HFF-Myc (cell line): ENCODE measurements at places on chromosomes 12 and 14.
A peak's percentile ranks its signal among the peaks of the same experiment; 100 is the strongest.

- DNase-seq: peak; percentile 69
Measured at GRCh38 chr12:95412482-95413311, 61.3 kb upstream of the METAP2 start.

DNA sequence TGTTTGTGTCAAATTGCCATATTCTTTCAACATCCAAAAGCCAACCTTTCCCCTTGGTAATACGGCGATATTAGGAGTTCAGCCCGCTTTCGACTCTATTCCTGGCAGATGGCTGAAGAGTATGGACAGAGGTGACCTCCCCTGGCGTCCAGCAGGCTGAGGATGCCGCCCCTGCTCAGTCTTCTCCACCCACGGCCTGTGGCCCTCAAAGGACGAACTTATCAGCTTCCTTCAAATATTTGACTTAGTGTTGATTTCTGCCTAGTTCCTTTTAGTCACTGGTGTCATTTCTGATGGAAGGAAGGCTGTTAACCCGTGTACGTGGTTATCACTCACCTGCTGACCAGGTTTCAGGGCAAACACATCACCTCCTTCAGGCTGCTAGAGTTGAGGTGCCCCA is 65.0 kb downstream of the TESC start:
- no peak for DNase-seq

DNA sequence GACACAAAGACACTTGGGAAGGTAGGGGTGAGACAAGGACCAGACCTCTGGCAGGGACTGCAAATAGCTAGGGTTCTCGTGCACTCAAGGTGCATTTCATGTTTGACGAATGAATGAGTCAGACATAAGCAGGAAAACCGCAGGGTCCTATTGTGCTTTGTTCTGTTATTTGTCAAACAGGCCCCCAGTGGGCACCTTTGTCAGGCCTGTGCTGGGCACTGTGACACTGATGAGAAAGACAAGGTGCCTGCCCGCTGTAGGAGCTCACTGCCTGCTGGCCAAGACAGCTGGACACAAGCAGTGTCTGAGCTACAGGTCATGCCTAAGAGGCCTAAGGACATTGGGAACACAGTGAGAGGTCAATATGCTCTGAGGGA is 2.3 kb downstream of the OTUB2 start:
- DNase-seq: no peak

DNA sequence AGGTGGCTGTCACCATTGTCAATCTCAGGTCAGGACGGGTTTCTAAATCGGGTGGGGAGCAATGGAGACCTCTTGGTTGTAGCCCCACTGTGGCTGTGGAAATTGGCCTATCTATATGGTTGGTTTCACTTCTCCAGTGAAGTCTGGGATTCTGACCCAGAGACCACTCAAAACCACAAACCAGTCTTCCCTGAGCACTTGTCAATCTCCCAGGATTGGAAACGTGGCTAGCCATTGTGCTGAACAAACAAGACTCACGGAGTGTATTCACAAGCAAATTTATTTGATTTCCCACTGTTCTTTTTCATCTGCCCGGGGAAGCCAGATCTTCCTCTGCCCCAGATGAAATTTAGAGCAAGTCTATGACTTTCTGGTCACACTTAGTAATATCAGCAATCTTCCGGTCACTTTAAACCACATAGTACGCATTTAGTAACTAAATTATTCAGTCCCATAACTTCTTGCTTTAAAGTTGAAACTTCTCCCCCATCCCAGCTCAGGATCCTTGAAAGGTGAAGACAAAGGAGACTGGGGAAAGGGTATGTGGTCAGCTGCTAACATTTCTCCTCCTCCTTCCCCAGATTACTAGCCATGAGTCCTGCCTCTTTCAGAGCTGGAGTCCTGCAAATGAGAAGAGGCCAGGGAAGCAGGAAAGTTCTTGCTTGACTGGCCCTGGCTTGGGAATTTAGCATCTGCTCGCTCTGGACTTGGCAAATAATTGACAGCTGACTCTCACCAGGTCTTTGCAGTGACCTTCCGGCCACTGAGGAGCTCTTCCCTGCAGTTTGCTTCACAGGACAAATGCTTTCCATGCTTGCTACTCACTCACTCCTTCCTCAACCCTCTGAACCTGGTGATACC is 123.2 kb upstream of the MAX start:
- no peak for DNase-seq

GRCh38 chr14:105489542-105490266 is 1.3 kb upstream of the TEDC1 start:
- peak; percentile 72 for DNase-seq

DNA sequence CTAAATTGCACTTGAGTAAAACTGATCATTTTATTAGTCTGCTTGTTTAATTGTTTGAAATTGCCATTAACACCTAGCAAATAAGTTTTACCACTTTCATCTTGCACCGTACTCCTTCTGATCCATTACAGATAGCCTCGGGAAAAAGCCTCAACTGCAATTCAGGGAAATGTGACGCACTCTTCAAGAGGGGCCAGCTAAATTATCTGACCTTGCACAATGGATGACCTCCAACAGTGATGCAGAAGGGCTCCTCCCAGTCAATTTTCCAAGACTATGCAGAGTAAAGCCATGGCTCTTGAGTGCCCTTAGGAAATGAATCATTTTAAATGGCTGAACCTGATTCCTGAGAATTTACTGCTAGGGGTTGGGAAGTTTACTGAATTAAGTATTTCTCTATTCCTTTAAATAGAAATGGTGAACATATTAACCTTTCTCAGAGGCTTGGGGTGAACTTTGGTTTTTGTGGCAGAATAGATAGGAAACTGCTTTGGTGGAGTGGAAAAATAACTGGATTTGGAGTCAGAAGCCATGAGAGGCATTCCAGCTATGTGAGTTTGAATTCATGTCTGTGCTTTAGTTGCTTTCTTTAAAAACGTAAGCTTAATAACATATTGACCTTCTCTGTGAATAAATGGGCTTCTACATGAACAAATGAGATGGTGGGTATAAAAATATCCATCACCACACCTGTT is 64.8 kb upstream of the OVCH1 start:
- peak; percentile 31 for DNase-seq

GRCh38 chr12:6606331-6607131 is 648 bp downstream of the CHD4 start:
- DNase-seq: no peak

DNA sequence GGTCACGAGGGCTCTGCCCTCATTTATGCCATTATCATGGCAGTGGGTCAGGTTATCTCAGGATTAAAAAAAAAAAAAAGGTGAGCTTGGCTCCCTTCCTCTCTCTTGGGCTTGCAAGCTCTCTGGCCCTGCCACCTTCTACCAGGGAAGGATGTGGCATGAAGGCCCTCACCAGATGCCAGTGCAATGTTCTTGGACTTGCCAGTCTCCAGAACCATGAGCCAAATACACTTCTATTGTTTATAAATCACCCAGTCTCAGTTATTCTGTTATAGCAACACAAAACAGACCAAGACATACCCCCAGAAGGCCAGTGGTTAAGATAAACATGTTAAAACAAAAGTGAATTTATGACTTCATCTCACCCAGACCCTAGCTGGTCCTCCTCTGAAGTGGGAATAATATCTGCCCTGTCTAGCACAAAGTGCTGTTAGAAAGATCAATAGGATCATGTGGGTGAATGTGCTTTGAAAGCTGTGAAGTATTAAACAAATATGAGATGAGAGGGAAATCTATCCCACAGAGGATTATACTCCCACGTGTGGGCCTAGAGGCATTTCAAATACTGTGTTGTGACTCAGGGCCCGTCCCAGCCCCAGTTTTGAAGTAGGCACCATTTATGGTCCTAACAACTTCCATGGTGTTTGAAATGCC is 88.6 kb downstream of the NINJ2 start:
- no peak for DNase-seq

GRCh38 chr14:89344920-89345254 is 72.1 kb downstream of the FOXN3 start:
- DNase-seq: no peak

- DNase-seq: no peak
Measured at GRCh38 chr14:37081218-37081617, 91.2 kb downstream of the SLC25A21 start.

- DNase-seq: no peak
Measured at GRCh38 chr14:56813143-56813551, 2.9 kb upstream of the OTX2 start.

- no peak for DNase-seq
Measured at GRCh38 chr14:20706657-20707355, 18.2 kb downstream of the ANG start.

DNA sequence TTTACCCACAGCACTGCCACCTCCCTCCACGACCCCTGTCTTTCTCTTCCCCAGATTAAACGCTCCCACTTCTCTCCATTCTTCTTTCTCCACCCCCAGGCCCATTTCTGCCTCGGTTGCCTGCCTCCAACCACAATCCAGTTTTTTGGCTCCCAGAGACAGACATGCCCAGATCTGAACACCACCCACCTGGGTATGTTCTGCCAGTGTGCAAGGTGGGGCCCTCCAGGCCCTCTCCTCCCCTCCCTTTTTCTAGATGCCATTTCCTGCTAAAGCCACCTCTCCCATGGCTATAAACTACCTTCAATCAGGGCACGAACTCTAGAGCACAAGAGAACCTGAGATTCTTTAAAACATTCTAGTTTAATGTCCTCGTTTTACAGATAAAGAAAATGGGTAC is 63.3 kb downstream of the IRF2BPL start:
- no peak for DNase-seq

DNA sequence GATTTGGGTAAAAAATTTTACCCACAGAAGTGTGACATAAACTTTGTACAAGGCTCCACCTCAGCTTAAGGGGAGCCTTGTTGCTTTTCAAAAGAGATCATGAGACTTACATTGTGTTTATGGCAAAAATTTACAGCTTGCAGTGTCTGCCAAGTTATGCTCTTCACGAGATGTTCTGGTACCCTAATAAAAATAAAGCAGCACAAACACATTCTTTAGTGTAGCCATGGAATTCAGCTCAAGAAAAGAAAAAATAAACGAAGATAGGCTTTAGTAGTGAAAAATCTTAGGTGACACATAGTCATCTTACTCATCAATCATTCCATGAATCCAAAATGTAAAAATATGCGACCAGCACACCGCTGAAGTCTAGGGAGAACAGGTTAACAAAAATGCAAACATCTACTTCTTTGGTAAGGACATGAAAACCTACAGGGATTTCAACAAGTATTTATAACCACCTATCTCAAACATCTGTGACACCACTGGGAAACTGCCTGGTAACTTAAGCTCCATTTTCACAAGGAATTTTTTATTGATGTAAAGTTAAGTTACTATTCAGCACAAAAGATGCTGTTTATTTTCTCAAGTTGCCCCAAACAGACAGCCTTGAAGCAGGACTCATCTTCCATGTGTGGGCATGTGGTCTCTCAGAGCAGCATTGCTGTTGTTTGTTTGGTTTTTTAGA is 32.9 kb downstream of the DMAC2L start:
- no peak for DNase-seq

DNA sequence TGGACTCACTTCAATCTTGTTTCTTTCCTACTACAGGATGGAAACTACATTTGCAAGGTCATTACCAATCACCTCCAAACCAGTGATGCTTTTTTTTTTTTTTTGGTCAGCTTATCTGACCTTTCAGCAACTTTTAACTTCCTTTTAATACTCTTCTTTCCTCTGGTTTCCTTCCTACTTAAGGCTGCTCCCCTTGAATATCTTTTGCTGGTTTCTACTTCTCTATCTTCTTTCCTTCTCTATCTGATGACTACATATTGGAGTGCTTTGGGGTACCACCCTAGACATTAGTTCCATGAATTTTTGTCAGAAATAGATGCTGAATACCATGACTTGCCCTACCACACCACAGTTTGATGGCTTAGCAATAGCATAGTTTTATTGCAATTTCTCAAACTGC is 197.7 kb upstream of the DDHD1 start:
- no peak for DNase-seq

DNA sequence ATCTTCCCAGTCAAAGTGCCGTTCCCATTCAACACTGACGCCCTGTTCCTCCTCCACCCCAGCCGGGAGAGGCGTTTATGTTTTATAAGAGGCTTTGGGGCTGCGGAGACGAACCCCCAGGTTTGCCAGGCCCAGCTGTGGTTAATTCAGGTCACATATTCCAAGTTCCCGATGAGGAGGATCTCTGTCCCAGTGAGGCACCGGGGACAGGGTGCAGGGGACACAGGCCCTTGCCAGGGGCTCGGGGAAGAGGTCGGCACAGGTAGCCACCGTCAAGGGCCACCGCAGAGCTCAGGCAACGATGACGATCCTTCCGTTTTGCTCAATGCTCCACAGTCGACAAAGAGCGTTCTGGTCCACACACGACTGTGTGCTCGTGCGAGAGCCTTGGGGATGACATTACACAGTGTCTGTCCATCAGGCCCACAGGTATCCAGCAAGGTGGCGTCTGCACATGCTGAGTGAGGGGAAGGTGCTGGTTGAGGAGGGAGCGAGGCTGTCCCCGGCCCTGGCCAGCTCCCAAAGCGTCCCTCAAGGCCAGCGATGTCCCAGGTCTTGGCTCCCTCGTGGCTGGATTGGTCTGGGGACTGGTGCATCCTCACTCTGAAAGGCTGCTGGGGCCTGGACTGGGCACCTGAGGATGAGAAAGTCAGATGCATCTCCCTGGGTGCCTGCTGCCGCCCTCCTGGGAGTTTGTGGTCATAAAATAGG is 189.2 kb upstream of the C14orf180 start:
- no peak for DNase-seq

DNA sequence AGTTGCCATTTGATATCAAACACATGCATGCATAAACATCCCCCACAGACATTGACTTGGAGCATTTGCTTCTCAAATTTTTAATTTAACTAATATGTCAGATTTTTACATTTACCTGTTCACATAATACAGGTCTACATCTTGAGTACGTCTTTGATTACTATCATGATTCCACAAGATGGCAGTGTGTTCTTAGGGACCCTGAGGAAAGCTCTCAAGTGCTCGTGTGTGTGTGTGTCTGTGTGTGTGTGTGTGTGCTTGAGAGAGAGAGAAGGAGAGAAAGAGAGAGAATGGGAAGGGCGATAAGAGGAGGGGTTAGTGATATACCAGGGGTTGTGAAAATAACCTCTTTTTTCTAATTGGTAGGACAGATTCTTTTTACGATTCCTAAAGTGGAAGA is 167.1 kb upstream of the OR4E1 start:
- no peak for DNase-seq

DNA sequence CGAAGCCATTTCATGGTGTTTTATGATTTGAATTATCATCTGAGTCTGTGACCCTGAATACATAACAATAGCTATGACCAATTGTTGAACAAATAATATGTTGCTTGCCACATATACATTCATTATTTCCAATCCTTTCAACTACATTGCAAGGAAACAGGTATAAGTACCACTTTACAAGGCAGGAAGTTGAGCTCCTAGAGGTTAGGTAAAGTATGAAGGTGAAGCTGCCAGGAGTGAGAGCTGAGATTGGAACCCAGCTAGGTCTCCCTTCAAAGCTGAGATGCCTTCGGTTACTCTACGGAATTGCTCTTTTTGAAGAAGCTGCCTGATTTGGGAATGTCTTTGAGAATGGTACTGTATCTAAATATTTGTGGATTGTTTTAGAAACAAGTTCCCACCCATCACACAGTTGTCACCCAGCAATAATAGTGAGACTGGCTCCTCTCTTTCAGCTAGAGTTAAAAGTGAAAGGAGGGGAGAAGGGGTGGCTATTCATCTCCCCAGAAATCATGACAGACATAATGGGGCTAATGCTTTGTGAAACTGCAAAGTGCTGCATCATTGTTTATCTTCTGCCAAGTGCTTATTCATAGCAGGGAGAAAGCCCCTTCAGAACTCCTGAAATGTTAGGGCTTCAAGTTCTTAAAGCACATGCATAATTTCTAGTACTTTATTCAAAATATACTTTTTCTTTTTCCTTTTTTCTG is 75.9 kb upstream of the AMIGO2 start:
- DNase-seq: no peak
